Glomerular endothelial cell (primary cell): ENCODE measurements at places on chromosomes 6 and 20.

- no peak for DNase-seq
These were observed 23.1 kb downstream of the STK35 start for GRCh38 chr20:2124564-2125213.

DNA sequence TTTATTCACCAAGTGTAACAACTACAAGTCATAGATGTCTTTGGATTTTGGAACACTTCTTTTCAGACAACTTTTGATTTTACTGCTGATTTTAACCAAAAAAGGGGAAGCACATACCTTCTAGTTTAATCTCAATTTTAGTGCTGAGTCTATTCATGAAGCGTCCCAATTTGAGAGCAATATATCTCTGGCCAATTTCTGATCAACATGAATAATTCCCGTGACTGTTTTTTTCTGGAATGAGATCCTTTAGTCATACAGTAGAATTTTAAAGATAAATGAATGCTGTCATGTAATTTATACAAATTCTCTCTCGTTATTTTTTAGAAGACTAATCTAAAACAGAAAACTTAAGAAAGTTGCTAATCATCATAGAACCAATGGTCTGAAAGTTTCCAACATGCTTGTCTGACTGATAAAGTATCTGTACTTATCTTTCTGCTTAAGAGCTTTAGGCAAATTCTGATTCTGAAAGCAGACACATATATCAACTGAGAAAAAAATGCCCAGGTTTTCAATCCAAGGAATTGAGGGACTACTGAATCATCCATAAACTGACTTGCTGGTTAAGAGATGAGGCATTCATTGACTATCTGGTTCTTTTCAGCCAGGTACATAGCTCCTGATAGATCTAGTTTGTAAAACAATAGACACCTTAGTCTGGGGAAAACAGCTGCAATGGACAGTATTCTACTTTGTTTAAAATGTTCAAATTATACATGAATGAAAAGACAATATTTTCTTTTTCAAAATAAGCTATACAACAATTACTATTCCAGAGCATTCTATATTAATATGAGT, 657.5 kb downstream of the RFPL4B start:
- DNase-seq: no peak

GRCh38 chr20:63895952-63896263, 982 bp downstream of the DNAJC5 start:
- DNase-seq: no peak

DNA sequence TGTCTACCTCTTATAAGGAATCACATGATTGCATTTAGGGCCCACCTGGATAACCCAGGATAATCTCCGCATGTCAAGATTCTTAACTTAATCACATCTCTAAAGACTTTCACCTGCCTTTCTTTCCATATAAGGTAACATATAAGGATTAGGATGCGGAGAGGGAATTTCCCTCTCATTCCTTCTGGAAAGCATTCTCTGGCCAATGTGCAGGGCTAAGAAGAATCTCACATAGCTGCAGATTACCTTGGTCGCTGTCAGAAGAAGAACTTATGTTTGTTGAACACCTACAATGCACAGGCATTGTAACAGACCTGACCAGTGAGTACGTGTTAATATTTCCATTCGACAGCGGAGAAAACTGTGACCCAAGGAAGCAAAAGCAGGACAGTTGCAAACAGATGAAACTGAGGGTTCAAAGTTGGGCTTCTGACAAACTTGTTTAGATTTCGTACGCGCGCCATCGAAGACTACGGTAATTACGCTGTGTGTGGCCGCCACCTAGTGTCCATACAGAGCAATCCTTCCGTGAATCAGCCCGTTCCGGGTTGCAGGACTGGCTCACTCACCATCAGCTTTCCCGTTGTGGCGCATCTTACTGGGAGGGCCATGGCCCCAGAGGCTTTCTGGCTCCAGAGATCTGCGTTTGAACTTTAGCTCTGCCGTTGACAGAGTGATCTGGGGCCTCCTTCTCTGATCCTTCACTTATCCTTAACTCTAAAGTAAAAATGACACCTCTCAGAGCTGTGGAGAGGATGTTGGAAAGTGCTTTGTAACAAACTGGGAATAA, 9.5 kb downstream of the C20orf202 start:
- DNase-seq: peak; percentile 34

- no peak for DNase-seq
These were observed 161.3 kb downstream of the PKHD1 start for GRCh38 chr6:51926125-51926524.

DNA sequence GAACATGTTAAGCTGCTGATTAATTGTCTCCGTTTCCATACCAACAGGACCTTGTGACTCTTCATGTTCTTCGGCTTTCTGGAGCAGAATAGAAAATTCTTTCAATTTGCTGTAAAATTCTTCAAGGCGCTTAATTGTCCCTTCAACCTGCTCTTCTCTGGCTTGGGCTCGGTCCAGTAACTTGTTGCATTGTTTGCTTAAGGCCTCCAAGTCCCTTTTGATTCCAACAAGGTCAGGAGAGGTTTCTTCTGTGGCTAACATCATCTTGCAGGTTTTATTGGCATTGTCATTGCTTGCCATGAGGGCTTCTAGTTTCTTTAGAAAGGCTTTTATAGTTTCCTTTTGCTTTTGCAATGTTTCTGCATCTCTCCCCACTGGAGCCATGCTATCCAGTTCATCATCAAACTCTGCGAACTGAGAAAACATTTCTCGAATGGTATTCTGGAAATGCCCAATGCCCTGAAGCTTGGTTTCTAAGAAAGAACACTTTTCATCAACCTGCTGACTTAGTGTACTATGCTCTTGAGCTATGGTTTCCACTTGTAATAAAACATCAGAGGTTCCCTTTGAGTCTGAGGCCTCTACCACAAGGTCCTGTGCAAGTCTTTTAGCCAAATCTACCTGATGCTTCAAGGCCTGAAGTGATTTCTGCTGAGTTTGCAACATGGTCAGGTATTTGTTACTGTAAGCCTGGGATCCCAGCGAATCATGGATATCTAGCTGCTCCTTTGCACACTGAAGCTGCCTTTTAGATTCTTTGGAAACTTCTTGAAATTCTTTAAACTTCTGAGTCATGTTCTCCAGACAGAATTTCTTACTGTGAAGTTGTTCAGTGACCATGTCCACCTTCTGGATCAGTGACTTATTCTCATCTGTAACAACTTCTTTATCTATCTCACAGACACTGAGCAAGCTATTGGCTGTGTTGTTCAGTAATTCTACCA, 90.2 kb downstream of the DST start:
- no peak for DNase-seq

DNA sequence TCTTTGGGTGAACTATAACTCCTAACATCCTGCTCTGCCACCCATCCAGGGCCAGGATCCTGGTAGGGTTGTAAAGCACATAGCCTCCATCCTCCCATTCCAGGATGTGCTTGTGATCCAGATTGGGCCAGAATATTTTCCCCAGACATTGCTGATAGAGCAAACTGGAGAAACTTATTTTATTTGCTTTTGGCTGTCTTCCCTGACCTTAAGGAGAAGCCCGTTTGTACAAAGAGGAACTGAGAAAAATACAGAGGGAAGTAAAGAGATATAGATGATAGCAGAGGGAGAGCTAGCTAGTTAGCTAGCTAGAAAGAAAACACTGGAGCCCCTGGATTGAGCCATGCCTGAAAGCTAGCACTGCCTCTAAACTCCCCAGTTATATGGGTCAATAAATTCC, 9.0 kb upstream of the HDAC2 start:
- DNase-seq: no peak

- no peak for DNase-seq
These were observed 111.0 kb downstream of the CD83 start for GRCh38 chr6:14228571-14228970.

DNA sequence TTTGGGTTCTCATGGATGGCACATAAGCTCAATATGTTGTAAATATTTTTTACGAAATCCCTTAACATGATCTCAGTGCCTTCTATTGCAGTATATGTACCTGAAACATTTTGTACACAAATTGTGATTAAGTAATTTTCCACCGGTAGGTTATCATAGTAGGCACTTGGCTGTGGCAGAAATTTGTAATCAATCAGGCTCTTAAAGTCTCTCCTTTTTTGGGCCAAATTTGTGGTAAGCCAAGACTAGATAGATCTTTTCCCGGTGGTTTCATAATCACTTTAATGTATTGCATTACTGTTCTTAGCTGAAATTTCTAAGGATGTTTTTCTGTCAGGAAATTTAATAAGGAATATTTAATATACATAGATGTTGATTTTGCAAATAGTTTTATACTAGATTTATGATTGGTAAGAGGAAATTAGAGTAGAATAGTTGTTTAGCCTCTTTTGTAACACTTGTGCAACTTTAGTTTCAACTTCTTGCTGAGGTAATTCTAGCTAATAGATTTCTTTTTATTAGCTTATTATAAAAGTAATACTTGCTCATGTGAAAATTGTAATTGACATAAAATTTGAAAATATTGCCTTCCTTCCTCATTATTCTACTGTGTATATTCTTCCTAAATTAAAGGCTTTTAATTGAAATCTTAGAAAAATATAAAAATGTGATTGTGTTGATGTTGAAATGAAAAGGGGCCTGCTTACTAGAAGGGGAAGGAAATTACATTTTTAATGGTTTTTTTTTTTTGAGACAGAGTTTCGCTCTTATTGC, 3.2 kb downstream of the PCMT1 start:
- no peak for DNase-seq

DNA sequence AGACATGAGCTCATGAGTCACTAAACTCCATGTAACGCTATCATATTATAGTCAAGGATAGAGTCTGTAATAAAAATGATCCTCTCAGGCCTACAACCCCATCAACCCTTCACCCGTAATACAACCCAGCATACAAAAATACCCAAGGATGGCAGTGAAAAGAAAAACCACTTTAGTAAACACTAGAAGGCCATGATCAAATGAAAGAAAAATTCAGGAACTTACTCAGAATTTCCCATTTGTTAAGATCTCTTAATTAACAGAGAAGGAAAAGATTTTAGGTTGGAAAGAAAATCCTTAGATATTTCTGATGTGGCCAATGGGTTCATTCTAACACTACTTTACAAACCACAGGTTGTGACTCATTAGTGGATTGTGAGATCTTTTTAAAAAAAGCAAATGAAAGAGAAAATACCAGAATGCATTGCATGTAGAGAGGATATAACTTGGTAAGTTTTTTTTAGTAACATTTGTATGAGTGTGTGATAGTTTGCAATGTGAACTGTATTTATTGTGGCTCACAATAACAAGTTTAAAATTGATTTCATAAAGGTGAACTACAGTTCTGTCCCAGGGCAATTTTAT, 8.0 kb upstream of the UBE2J1 start:
- no peak for DNase-seq

- no peak for DNase-seq
These were observed 3.5 kb upstream of the TFAP2A start for GRCh38 chr6:10418361-10418861.

DNA sequence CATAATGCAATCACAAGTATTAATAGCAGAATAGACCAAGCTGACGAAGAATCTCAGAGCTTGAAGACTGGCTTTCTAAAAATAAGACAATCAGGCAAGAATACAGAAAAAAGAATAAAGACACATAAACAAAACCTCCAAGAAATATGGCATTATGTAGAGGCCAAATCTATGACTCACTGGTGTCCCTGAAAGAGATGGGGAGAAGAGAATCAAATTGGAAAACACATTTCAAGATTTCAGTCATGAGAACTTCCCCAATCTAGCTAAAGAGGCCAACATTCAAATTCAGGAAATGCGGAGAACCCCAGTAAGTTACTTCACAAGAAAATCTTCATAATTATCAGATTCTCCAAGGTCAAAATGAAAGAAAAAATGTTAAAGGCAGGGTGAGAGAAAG, 69.0 kb upstream of the PDE7B start:
- no peak for DNase-seq

DNA sequence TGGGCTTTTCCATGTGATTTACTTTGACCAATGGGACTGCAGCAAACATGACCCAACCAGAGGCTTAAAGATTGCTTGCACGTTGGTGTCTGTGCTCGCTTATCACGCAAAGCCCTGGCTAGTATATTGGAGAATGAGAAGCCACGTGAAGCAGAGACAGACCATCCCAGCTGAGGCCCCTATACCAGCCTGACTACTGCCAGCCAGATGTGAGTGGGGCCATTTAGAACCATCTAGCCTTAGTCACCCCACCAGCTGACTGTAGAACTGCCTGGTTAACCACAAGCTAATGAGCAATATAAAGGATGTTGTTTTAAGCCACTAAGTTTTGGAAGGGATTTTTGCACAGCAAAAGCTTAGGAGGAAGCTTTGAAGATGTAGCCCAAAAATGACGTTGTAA, 74.5 kb downstream of the MACROD2 start:
- no peak for DNase-seq

GRCh38 chr6:39906318-39906761, 27.9 kb downstream of the MOCS1 start:
- DNase-seq: no peak

DNA sequence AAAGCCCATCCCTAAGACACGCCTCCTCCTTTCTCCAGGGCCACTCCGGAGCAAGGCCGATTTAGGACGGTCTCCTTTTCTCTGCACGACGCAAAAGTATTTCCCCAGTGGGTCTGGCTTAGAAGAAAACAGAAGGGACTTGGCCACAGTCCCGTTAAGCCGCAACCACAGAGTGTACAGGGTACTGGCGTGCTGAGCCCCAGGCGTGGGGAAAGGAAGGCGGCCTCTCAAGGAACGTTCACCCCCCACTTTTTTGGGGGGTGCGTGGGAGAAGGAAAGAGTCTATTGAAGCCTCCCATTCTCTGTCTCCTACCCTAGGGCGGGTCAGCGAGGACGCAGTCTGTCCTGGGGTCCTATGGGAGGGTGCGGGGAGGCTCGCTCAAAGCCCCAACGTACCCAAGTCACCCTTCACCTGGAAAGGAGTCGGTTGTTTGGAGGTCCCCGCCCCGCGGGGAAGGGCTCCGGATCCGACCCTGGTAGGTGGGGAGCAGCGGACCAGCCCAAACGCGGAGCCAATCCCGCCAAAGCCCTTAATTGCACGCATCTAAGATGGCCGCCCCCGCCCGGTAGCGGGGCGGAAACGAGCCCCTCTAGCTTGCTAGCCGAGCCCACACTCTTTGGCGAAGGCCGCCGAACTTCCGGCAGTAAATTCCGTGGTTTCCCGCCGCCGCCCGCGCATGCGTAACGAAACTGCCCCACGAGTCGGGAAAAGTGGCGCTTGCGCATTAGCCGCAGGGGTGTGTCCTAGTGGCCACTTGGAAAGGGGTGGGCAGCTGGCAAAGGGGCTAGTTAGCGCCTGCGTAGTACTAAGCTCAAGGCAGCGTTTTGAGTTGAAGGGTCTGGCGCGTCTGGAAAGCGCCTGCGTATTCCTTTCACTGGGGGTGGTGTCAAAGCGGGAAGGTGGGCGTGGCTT, at the start of gene OARD1:
Gene OARD1, minus strand, starts transcription at position 434 of the 913 bp plus-strand sequence. CDS start 722 bp downstream, outside the sequence.
- DNase-seq: peak; percentile 96
